ENCODE measurements at places on chromosomes 12 and 14.

DNA sequence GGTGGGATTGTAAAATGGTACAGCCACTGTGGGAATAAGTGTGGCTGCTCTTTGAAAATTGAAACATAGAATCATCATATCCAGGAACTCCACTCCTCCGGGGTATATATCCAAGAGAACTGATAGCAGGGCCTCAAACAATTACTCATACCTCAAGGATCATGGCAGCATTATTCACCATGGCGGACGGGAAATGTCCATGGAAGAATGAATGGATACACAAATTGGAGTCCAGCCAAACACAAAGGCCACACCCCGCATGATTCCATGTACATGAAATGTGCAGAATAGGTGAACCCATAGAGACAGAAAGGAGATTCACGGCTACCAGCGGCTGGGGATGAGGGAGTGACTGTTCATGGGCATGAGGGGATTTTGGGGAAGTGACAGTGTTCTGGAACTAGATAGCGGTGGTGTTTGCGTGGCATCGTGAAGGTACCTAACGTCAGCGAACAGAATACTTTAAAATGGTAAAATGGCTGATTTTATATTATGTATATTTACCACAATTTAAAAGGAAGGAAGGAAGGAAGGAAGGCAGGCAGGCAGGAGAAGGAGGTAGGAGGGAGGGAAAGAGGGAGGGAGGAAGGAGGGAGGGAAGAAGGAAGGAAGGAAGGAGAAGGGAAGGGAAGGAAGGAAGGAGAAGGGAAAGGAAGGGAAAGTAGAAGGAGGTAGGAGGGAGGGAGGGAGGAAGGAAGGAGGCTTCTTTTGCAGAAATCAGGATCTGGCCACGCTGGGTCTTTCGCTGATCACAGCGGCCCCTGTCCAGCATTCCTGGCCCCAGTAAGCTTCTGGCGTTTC, 14.1 kb upstream of the NCOR2 start:
- DNase-seq: no peak

GRCh38 chr14:62654641-62655040, 390.6 kb downstream of the KCNH5 start:
- no peak for DNase-seq

- DNase-seq: no peak
Measured at GRCh38 chr14:61451491-61451890, 130.1 kb downstream of the PRKCH start.

- no peak for DNase-seq
Measured at GRCh38 chr12:105369014-105369413, 38.5 kb downstream of the C12orf75 start.

DNA sequence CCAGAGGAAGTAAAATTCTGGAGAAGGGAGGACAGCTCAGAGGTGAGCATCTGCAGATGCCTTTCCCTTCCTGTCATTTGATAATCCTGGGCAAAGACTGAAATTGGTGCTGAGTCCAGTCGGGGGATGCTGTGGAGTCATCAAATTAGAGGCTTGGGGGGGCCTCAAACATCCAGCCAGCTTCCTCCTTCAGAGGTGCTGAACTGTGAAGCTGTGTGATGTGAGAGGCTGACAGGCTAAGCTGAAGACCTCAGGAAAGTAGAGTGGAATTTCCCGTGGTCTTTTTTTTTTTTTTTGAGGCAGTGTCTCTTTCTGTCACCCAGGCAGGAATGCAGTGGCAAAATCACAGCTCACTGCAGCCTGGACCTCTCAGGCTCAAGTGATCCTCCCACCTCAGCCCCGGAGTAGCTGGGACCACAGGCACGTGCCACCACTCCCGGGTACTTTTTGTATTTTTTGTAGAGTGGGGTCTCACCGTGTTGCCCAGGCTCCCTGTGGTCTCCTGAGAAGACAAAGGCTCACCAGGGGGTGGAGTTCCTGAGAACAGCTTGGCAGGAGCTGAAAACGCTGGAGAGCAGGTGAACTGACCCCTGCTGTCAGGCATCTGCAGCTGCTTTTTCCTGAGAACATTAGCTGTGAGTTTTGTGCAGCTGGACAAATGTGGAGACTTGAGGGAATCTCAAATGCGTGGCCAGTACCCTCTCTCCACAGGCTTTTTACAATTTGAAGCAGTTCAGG, 6.1 kb upstream of the TCL1B start:
- no peak for DNase-seq

DNA sequence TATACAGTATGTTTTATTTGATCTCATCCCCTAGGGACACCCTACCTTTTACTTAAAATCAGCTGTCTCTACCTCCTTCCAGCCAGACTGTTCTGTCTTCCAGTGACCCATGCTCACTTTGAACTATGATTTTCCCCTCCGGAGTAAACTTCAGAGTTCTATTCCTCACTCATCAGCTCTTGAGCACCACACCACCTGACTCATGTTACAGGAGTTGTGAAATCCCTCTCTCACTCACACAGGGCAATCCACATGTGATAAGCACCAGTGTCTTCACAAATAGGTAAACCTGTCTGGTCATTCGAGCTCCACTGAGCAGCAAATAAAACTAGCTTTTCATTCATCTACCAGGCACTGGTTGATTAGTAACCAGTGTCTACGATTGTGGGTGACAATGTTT, 177.3 kb upstream of the BMP4 start:
- DNase-seq: no peak

DNA sequence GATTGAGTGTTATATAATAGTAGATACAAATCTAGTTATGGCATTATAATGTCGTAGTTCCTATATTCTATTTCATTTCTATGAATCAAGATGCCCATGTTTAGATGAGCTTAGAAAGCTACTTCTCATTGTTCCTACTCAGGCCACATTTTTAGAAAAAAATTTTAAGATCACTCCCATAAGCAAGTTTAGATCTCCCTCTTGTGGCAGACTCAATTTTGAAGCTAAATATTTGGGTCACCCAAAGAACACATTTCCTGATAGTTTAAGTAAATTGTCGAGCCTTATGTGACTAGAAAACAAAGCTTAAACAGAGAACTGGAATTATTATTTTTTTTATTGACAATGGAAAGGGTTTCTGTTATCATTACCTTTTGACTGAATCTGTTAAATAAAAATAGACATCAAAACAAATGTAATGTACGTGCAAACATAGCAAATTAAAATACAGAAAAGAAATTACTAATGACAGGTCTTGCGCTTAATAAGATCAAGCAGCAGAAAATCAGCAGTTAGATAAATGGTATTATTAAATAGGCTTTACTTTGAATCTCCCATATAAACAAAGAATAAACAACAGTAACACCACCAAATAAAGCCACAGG, 180.2 kb downstream of the ACSS3 start:
- DNase-seq: no peak

GRCh38 chr12:70659077-70659606, 21.9 kb upstream of the PTPRB start:
- DNase-seq: no peak

DNA sequence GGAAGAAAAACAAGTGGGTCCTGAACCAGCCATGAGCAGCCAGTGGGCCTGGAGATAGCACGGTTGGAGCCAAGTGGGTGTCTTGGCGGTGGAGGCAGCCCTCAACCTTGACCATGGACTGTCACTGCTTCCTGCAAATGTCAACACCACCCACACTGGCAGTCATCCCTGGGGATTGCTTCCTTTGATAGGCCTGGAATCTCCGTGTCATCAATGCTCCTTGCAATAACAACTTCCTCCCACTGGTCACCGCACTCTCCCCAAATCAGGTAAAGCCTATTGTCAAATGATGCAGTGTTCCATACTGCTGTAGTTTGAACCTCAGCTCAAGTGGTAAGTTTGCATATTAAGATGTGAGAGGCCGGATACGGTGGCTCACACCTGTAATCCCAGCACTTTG, 129.1 kb downstream of the NTF3 start:
- no peak for DNase-seq

GRCh38 chr14:36070031-36070719, 106.3 kb downstream of the PTCSC3 start:
- peak; percentile 83 for DNase-seq

DNA sequence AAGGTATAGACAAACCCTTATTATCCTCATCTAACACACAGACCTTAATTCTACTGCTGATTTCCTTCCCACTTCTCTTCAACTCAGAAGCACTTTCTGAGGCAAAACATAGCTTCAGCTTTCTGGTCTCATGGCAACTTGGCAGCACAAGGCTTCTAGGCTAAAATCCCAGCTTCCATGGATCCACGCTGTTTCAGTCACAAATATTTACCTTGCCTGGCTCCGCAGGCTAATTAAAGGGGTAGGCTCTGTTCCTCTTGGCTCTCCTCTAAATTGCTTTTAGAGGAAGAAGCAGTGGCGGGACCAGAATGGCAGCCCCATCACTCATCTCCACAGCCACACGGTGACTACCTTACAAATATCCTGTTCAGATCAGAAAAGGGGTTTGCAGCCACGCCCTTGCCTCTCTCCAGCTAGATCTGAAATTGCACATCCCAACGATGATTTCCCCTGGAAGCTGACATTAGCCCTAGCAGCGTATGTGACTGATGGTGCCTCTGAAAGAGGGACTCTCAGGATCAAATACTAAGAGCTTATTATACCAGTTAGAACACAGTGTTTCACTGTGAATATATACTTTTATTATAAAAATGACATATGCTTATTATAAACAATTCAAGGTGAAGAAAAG, 221.5 kb upstream of the NUDT4 start:
- no peak for DNase-seq

GRCh38 chr12:113368331-113368730, 9.9 kb downstream of the PLBD2 start:
- no peak for DNase-seq

DNA sequence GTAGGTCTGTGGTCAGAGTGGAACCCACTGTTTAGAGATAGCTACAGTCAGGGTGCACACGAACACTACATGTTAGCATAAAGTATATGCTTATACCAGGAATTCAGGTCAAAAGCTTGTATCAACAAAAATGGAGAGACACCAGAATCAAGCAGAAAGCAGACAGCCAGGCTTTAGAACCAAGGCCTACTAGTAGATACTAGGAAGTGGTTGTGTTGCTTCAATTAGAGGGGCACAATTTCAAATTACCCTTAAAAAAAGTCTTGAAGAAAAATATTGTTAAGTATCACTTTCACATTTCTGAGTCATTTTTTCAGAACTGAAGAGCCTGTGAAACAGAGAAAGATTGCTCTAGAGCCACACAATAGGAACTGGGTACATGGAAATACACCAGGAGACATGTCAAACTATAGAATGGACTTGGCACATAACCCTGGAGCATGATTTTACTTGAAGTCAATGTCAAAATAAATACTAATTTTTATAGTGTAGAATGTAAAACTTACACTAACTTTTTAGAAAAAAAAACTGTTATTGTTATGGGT, 41.6 kb downstream of the LRRC9 start:
- no peak for DNase-seq

DNA sequence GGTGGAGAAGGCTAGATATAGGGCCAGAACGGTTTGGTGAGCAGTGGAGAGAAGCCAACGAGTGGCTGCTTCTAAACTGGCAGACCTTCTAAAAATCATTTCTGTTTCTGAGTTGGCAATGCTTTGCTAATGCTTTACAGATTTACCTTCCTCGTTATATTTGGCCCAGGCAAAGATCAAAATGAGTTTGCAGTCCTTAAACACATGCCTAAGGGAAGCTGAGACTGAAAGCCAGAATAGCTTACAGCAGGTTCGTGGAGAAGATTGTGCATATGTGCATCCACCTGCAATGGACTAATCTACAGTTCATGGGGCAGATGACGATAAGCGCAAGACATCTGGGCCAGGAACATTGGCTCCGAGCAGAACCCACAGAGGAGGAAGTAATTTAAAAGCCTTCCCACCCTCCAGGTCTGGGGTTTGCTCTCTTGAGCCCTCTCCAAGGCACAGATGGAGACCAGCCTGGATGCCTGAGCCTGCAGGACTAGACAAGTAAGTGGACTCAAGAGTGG, 99.4 kb downstream of the NINJ2 start:
- no peak for DNase-seq

- no peak for DNase-seq
Measured at GRCh38 chr12:128709660-128710059, 114.1 kb downstream of the SLC15A4 start.

GRCh38 chr14:75049136-75049535, 2.1 kb downstream of the MLH3 start:
- no peak for DNase-seq

DNA sequence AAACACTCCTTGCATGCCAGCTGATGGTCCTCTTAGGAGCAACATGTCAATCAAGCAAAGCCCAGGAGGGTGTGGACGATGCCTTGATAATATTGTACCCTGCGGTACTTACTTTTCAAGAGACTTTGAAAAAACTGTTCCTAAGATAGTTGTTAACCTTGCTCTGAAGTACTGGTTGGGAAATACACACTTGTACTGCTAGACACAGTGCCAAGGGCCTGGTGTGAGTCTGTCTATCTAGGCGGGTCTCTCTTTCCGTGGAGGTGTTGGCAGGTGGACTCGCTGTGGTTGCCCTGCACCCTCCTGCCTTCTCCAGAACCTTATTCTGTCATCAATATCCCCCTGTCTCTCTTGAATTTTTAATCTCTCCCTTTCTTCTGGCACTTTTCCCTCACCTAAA, 189.4 kb downstream of the NRXN3 start:
- DNase-seq: no peak

- DNase-seq: peak; percentile 40
Measured at GRCh38 chr12:48980953-48981756, 3.0 kb downstream of the WNT1 start.

DNA sequence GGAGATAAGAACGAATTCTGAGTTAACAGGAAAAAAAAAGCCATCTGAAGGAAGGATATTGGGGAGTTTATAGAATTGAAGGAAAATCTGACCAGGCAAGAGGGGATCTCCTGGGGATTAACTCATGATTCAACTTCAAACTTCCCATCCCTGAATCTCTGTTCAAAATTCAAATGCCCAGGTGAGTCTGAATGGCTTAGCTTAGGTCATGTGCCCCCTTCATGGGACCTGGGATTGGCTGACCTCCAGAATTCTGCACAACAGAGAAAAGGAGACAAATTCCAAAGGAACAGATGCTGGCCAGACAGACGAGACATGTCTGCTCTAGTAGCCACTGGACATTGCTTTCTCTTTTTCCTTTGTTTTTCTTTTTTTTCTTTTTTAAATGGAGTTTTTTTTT, 26.2 kb upstream of the TMED10 start:
- no peak for DNase-seq

DNA sequence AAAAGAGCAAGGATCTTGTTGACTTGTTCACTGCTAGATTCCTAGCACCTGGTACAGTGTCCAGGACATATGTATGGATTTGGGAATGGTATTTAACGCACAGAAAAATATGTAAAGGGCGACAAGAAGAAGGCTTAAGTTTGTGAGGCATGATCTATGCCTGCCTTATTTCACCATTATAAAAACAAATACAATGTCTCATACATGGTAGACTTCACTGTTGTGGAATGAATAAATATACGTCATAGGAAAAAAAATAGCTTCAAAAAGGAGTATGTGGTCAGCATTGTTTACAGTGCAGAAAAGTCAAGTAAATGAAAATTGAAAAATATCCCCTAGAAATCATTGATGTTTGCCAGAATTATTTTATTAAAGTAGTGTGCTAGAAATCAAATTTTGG, 30.0 kb downstream of the HCFC2 start:
- DNase-seq: no peak

- no peak for DNase-seq
Measured at GRCh38 chr14:53894456-53894855, 62.2 kb downstream of the BMP4 start.

GRCh38 chr14:87094913-87095312, 898.1 kb downstream of the GALC start:
- no peak for DNase-seq

GRCh38 chr12:27843714-27844245, 63.7 kb upstream of the MANSC4 start:
- no peak for DNase-seq
